A172 (cell line): ENCODE measurements at places on chromosomes 12 and 14.

GRCh38 chr14:77714926-77715325 lies 7.0 kb downstream of the SLIRP start:
- no peak for DNase-seq

DNA sequence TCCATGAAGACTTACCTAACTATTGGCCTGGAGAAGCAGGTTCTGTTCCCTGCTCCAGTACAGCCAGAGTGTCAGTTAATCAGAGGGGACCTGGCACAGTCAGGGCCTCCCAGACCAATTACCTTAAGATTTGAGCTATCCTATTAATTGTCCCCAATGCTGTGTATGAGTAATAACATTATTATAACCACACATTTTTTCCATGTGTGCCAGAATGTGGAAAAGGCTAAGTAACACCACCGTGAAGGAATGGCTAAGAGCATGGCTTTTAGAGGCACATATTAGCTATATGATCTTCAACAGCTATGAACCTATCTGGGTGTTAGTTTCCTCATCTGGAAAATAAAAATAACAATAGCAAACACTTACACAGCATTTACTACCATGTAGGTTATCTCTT lies 111.1 kb upstream of the RAP1B start:
- DNase-seq, result no peak

DNA sequence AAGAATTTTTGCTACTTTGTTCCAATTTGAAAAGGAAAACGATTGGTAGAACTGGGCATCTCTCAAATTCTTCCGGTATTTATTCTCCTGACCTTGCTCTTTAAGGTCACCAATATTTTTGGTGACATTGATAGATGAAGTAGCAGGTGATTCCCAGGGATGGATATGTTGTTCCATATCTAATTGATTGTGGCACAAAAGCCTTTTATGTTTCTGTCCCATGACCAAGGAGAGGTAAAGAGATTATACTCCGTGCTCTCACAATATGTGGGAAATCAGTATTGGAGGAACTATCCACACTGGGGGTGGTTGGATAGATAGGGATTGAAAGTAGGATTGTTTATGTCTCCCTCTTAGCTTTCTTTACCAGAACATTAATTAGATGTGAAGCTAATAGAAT lies 61.7 kb upstream of the LRIG3 start:
- no peak for DNase-seq

GRCh38 chr12:52691841-52692150 lies 11.5 kb downstream of the KRT77 start:
- DNase-seq, result no peak

- no peak for DNase-seq
These were observed 45.3 kb downstream of the SLC35F4 start for GRCh38 chr14:57820581-57820980.

DNA sequence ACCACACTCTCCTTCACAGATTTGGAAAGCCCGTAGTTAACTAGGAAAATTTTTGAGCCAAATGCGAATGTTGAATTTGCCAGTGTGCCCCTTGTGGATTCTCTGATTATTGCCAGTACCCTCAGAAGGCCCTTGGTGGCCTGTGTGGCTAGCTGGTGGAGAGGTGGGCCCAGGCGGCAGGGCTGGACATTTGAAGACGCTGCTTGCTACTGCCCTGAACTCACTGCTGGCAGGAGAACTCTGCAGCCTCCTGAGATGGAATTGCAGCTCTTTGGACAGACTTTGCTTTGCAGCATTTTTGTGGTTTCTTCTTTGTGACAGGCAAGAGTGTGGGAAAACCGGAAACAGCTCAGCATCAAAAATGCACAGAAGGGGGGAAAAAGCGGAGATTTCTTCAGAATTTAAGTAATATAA lies 97.6 kb downstream of the TGFB3 start:
- DNase-seq, result peak; percentile 69

DNA sequence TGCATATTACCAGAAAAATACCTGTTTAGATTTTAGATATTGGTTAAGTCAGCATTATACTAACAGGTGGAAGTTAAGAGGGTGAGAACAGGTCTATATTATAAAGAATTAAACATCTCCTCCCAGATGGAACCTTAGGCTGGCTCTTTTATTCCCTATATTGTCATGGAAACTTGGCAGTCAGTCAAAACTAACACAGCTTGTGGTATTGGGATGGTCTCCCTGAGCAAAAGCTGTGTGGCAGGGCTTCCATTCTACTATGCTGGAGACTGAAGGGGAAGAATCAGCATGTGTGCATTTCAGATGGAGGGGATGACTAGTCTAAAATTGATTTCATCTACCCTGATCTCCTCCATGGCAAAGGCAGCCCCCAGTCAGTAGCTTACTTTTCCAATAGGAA lies 66.7 kb downstream of the SMOC1 start:
- DNase-seq, result no peak

DNA sequence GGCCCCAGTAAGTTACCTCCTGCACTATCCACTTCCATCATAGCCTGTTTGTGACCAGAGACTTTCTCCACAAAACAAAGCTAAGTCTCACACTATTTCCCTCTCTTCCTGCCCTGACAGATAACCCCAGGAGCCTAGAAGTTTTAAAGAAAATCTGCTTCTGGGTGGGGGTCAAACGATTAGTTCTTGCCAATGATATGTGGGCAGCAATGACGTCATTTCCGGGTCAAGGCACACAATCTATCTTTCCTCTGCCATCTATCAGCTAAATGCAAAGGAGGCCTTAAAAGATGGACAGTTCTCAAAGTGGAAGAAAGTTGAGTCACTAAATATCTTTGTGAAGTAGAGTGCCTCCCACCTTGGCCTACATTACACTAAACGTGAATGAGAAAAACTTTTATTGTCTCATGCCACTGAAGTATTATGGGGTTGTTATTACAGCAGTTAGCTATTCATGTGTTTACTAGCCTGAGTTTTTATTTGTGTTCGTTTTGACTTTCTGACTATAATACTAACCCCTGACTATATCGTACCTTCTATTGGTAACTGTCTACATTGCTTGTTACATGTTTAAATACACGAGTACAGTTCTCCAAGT lies 86.2 kb downstream of the DENND5B start:
- no peak for DNase-seq

DNA sequence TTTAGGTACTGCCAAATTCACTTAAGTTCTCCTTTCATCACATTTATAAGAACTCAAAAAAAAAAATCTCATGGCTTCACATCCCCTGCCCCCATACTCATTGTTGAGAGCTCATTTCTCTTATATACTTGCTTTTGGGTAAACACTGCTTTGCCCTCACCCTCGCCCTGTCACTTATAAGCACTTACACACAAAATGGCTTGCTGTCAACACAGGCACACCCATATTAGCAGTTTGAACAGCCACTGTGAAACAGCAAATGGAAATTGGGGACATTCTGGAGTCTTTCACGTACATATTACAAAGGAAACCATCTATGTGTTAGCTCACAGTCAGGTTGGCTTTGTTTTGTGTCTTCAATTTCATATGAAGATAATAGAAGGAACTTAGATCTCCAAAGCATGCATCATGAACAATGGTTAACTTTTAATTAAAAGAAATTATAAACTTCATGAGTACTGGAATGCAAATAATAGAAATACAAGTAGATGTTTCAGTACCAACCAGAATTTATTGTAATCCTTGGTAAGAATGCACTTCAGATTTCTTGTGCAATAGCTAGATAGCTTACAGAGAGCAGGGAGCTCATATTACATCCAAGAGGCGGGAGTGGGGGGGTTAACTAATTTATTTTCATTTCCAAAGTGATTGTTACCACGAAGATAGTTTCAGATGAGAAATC lies 272.2 kb downstream of the ALG10B start:
- DNase-seq, result peak; percentile 4

DNA sequence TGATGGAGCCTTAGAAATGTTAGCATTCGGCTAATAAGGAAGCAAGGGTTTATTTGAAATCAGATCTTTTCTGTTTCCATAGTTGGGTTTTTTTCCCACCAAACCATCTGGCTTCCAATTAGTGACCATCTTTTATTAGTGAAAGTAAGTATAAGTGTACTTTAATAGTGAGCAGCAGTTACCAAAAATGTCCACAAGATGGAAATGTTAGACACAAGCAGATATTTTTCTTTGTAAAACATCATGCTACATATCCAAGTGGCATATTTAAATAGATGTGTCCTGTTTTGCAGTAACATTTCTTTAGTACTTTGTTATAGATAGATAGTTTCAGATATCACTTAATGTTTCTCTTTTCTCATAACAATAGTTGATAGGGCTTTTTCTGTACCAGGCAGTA lies 28.8 kb downstream of the YEATS4 start:
- peak; percentile 46 for DNase-seq

- DNase-seq, result peak; percentile 5
These were observed 1074.6 kb downstream of the FLRT2 start for GRCh38 chr14:86604561-86604960.
